ENCODE measurements at places on chromosomes 3 and 15.

GRCh38 chr15:62857411-62857853 lies 185.1 kb upstream of the TPM1 start:
- DNase-seq: peak; percentile 6

GRCh38 chr15:26449291-26449690 lies 323.6 kb downstream of the GABRB3 start:
- DNase-seq: no peak

- no peak for DNase-seq
These were observed 66.2 kb downstream of the SCN11A start for GRCh38 chr3:38985581-38985980.

DNA sequence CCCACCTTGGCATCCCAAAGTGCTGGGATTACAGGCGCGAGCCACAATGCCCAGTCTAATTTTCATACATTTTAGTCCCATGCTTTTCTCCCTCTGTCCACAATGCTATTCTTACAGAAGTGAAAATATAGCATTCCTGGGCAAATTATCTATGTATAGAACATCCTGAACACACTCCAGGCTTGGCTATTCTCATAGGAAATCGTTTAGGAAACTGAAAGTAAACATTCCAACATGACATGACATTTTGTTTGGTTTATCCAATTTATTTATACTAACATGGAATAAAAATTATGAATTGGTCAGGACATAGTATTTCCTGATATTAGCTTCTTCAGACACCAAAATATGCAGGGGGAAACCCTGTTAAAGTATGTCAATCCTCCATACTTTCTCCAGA lies 52.6 kb downstream of the SYNM start:
- no peak for DNase-seq

DNA sequence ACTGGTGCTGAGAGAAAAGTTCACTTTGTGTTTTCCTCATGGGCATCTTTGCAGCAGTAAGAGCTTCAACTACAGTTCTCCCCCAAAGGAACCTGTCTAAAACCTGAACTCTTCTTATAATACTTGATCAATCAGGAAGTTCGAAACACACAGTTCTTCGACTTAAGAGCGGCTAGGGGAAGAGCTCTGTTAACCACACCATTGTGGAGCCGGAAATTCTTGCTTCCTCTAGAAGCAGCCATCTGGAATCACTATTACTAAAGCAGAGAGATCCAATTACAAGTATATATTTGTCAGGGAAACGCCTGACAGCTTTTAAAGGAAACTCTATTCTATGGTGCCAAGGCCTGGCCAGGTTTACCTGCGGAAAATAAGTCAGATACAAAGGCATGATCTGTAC lies 337.3 kb upstream of the CBLB start:
- DNase-seq: no peak

GRCh38 chr3:142237891-142238290 lies 12.5 kb upstream of the GK5 start:
- no peak for DNase-seq

GRCh38 chr3:48016301-48016973 lies at the start of gene MAP4:
Gene MAP4 (minus strand): TSS chr3:48016416. CDS start chr3:47998860, 17,556 bp downstream.
- no peak for DNase-seq

- DNase-seq: no peak
These were observed 796.0 kb downstream of the ROBO2 start for GRCh38 chr3:77835921-77836320.

DNA sequence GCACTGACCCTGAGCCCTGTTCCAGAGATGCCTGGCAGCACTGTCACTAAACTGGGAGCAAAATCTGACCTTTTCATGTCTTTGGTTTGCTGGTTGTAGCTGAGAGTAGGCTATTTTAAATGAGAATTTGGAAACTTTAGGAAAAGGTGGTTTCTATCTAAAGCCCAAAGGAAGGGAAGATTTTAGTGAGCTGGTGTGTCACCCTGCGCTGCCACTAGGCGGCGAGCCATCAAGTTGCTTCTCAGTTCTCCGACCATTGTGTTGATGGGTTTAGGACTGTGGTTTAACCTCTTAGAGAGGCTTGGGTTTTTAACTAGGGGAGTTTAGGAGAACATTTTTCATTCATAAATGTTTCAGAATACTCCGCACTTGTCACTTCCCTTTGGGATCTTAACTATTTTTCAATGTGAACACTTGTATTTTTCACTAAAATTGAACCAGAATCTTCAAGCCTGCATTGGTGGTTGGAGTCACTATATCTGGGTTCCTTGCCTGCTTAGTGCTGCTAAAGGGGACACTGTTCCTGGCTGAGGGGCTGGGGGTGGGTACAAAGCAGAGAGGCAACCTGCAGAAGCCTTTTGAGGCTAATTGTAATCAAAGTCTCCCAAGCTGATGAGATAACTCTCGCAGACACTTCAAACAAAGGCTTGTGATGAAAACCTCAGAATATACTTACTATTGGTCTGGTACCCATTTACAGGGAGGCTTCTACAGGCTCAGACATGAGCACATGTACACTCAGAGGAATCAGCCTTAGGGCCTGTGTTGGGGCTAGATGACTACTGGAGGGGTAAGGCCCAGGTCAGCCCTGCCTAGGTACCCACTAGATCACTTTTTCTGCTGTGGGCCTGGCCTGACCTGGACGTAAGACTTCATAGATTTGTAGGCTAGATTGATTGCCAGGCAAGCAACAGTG lies 16.8 kb downstream of the EXOSC7 start:
- no peak for DNase-seq

DNA sequence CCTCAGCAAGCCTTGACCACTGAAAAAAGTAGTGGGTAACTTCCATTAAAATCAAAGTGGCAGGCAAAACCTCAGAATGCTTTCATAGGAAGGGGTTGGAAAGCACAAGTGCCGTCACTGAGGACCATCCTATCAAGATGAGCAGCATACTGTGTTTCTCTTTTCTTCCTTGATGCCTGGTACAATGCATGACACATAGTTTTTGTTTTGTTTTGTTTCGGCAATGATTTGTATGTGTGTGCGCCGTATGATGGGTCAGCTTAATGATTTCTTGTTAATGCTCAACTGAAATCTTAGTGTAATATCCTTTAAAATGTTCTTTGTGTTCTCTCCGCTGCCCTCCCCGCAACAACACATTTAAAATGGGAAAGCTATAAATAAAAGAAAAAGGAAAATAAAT lies 476.4 kb upstream of the KCNMB2 start:
- no peak for DNase-seq

- DNase-seq: no peak
These were observed 265.9 kb downstream of the CD47 start for GRCh38 chr3:107824822-107825371.

DNA sequence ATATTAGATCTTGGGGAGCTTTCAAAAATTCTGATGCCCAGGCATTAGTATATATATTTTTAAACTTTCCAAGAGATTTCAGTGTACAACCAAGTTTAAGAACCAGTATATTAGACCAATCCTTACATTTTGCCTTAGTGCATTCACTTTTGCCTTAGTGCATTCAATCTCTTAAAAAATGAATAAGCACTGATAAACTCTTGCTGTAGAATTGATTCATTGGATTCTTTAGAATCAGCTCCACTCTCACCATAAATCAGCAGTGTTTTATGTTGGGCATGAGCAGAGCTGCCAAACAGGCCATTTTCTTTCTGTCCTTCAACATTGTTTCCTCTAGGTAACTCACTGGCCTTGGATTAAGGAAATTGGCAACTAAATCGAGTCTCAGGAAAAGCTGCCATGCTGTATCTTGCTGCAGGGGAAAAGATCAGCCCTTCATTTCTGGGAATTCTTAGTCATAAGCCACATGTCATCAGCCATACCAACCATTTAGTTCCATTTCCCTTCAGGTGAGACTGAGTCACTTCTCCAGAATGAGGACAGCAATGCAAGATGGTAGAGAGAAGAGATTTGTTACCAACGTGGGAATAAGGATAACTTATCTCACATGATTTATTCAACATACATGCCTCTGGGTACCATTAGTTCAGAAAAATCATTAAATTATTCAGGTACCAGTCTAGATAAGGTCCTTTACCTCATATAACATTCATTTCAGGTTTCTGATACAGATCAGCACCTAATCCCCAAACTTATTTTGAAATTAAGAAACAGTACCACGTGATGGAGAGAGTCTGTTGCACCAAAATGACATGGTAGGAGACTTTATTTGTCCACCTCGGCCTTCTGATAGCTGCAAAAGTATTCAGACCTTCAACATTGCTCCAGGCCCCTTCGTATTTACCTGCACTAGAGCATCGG lies 192.5 kb downstream of the P3H2 start:
- no peak for DNase-seq

Data from stimulated activated CD4-positive, alpha-beta T cell treated with anti-CD3 and anti-CD28 coated beads, Interleukin-2, amount 100 ng/mL, for 48 hours (primary cell).